ENCODE measurements at places on chromosomes 5 and 9.

DNA sequence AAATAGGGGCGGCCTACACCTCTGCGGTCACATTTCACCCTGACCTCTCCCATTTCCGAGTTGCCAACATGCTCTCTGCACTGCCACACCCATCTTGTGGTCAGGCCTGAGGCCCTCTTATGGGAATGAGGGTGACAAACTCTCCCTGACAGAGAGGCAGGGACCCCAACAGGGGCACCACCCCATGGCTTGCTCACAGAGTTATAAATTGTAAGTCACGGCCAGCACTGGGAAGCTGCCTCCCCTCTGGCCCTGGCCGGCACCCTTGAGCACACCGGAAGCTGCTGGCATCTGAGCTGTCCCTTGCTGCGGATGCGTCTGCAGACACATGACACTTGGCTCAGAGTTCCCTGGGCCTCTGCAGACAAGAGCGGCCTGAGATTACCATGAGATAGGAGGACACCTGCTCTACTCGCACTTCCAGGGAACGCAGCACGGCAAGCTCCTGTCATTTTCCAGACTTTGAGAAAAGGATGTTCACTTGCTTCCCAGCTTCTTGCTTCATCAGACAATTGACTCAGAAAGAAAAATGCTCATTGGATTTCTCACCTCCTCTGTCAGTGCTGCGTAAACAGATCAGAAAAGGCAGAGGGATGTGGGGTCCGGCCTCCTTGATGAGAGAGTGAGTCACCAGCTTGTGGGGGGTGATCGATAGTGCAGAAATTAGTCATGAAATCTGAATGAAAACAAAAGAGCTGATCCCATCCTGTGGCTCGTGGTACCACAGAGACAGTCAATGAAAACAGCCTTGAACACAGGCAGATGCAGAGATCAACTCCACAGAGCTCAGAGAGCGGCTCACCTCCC is 269.8 kb downstream of the SYK start:
- peak; percentile 38 for DNase-seq

DNA sequence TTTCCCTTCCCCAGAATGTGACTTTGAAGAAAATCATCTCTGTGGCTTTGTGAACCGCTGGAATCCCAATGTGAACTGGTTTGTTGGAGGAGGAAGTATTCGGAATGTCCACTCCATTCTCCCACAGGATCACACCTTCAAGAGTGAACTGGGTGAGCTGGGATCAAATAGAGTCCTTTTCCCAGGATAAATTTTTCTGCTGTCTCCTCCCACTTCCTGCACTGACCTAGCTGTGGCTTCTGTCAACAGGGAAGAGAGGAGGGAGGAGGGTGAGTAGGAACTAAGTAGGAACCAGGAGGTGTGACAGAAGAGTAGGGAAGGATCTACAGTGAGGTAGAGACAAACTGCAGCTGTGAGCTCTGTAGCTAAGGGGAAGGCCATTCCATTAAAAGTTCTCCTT is 69.3 kb downstream of the MAMDC2 start:
- no peak for DNase-seq

GRCh38 chr5:82664732-82665131 is 386.6 kb upstream of the RPS23 start:
- DNase-seq, result no peak

DNA sequence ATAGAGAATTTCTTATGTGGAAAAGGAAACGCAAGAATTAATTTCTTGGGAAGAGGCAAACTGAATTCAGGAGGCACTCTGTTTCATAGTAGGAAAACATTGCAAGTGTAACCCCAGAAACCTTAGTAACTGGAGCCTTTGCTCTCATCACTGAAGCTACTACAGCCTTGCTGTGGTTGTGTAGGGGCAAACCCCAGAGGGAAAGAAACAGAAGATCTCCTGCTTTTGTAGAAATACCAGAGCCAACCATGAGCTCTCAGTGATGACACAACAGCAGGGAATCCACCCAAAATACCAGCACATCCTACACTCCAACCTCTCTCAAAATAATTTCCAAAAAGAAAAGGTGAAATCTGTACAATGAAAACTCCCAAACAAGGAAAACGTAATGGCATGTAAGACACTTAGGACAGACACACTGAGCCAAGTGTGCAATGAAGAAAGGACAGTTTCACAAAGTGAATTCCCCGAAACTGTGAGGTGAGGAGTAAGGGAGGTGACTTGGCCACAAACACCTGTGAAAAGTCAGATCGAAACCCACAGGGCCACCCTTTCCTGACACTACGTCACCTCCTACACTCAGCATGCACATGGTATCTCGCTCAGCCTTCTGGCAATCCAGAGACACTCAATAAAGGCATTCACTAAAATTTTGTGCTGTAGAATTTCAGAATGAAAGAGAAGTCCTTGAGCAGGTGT is 8.5 kb upstream of the ACSL6 start:
- DNase-seq, result no peak

GRCh38 chr9:33229359-33230114 is 10.4 kb upstream of the SPINK4 start:
- no peak for DNase-seq

GRCh38 chr5:96489532-96489931 is 56.5 kb upstream of the PCSK1 start:
- no peak for DNase-seq

DNA sequence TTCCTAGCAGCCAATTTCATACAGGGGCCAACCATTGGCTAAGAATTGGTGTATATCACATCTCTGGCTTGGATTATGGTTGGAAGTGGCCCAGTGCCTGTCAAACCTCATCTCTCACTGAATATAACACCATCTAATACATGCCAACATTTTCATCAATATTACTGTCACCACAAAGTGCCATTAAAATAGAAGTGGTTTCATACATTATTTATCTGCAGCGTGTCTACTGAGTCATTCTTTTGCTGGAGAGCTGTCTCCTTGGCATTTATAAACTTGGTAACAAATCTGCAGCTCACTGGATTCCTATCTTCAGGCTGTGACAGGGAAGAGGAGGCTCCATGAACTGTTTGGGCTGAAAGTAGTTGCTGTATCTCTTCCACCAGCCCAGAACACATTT is 70.9 kb downstream of the PTTG1 start:
- DNase-seq, result no peak

DNA sequence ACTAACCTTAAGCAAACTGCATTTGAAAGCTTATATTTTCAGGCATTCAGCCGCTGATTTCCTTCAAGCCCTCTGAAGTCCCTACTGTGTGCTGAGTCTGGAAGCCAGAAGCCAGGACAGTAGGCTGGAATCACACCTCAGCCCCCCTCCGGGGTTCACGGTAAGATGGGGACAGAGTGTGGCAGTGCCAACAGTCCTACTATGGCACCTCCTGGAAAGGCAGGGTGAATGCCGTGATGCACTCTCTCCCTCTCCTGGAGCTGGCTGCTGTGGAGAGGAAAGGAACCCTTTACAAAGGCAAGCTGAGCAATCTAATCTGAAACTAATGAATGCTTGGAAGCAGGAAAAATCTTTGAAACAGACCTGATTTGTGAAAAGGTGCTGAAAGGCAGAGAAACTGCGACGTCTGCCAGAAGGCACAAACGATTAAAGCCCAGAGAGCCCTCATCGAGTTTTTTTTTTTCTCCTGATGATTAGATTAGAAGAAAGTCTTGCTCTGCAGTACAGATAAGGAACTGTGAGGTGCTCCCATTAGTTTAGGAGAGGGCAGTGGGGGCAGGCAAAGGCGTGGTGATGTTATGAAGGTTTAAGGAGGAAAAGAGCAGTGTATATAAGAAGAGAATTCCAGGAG is 21.0 kb downstream of the ANKH start:
- no peak for DNase-seq

GRCh38 chr9:81855538-81855937 is 72.7 kb upstream of the SPATA31D4 start:
- no peak for DNase-seq

DNA sequence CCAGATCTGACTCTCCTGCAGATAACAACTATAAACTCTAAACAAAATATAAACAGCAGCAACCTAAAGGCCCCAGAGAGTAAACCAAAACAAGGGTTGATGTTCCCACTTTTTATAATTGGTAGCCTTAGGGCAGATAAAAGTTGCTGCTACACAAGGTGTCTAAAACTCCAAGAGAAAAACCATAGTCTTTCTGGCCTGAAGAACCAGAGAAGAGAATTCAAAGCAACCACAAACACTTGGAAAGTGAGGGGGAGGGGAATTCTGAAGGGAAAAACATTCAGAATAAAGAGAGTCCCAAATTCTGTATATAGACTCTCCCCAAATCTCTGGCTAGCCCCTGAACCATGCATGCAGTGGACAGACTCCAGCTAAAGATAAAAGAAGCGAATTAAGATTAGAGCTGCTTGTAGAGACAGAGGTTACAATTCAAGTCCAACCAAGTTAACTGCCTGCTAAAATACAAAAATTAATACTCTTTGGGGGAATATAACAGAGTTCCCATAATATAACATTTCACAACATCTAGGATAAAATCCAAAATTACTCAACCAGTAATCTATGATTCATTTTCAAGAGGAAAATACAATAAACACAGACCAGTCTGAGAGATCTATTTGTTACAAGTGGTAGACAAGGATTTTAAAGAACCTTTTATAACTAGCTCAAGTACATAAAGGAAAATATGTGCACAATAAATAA is 37.5 kb upstream of the RGMB start:
- no peak for DNase-seq

DNA sequence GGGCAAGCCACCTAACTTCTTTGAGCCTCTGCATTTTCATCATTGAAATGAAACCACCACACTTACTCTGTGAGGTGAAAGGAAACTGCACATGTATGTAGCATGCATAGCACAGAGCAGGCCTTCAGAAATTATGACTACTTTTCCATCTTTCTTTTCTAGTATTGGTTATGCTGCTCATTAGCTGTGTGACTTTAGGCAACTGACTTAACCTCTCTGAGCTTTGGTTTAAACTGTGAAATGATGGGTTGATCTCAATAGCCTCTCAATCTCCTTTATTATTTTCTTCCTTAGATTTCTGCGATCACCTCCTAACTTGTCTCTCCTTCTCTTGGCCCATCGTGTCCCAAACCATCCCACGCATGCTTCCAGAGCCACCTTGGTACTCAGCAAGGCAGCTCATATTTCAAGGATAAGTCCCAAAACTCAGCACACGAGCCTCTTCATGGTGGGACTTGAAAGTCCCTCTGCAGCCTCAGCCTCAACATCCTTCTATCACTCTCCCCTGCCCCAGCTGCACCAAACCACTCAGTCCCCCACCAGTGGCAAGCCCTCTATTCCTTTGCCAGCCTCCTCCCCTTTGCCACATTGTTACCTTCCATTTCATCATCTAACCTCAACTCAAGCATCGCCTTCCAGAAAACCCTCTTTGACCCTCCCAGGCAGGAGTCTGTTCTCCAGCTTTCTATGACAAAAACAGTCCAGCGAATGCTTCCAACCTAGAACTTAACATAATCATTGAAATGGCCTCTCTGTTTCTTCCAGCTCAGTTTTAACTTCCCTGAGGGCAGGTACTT is 60.3 kb upstream of the DNAH5 start:
- no peak for DNase-seq

DNA sequence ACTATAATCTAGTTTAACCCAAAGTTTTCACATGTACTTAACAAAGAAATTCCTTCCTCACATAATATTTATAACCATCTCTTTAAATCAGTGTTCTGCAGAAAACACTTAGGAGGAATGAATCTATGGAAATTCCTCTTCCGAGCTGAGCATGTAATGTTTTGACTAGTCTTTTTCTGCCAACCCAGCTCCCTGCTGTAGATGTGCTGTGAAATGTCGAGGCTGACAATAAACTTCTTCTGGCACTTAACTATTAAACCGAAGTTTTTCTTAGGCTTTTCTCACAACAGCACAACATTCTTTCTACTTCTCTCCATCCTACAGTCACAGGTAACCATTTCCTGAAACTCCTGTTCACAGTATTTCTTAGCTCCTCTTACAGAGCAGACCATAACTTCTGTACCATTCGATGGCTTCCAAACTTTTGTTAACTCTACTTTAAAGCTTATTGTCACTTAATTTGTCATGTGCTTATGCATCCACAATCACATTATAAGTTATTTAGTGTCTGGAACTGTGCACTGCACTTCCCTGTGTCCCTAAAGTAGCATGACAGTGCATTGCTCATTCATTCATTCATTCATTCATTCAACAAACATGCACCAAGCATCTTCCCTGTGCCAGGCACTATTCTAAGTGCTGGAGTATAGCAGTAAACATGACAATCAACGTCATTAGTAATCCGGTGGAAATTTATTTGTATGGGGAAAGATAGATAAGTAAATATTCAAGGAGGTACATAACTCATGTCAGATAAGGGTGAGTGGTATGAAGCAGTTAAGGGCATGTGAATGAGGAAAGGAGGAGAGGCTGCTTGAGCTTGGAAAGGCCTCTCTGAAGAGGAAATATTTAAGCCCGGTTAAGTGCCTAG is 54.6 kb downstream of the TSSK1B start:
- no peak for DNase-seq

DNA sequence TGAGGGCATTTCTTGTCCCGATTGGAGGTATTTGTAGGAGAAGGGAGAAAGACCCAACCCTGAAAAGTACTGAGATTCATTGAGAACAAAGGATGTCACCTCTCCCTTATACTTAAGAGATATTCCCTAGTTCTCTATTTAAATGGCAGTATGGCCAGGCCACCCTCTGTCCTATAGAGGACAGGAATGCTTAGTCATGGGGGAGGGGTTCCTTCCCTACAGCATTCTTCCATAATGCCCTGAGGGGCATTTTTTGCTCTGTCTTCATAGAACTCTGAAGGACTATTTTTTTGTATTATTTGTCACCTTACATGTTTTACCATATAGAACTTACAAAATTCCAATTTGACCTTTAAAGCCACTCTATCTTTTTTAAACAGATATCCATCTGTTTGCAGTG is 176.3 kb downstream of the TMEM161B start:
- DNase-seq, result no peak

DNA sequence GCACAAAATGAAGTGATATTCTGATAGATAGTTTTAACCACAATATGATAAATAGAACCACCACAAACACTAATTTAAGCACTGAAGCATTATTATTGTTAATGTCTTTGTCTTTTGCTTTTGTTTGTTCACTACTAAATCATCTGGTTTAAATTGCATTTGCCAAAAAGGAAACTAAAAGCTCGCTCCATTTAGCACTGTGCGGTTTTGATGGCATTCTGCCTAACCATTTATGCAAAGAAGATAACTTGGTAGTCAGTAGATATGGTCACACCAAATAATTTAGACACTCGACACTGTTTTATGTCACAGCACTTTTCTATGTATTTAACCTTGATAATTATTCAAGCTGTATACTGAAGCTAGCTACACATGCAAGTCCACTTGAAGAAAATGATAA is 849.8 kb upstream of the CDH6 start:
- no peak for DNase-seq

GRCh38 chr9:129457325-129457779 is 163.5 kb downstream of the C9orf50 start:
- no peak for DNase-seq

DNA sequence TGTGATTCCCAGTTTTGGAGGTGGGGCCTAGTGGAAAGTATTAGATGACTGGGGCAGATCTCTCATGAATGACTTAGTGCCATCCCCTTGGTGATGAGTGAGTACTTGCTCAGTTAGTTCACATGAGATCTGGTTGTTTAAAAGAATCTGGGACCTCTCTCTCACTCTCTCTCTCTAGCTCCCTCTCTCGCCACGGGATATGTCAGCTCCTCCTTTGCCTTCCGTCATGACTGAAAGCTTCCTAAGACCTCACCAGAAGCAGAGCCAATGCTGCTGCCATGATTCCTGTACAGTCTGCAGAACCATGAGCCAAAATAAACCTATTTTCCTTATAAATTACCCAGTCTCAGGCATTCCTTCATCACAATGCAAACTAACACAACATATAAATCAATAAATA is 176.7 kb downstream of the PRELID2 start:
- no peak for DNase-seq

Data from activated CD8-positive, alpha-beta memory T cell treated with anti-CD3 and anti-CD28 coated beads for 48 hours (primary cell).